ENCODE measurements at places on chromosomes 3 and 15.
A peak's percentile ranks its signal among the peaks of the same experiment; 100 is the strongest.

DNA sequence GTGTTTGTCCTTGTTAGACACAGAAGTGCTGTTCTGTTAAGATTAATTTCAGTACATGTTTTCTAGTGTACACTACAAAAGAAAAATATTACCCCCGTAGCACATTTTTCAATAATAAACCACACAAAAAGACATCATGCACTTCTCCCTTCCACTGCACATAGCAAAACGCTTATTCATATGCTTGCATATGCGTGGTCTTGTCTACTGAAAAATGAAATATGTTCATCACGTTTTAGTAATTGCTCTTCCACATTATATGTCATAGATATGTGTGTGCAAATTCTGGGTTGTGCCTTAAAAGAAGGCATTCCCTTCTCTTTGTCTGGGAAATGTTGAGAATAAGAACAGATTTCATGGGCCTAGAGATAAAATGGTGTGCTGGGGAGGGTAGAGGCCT is 353.9 kb downstream of the NSUN3 start:
- no peak for DNase-seq

DNA sequence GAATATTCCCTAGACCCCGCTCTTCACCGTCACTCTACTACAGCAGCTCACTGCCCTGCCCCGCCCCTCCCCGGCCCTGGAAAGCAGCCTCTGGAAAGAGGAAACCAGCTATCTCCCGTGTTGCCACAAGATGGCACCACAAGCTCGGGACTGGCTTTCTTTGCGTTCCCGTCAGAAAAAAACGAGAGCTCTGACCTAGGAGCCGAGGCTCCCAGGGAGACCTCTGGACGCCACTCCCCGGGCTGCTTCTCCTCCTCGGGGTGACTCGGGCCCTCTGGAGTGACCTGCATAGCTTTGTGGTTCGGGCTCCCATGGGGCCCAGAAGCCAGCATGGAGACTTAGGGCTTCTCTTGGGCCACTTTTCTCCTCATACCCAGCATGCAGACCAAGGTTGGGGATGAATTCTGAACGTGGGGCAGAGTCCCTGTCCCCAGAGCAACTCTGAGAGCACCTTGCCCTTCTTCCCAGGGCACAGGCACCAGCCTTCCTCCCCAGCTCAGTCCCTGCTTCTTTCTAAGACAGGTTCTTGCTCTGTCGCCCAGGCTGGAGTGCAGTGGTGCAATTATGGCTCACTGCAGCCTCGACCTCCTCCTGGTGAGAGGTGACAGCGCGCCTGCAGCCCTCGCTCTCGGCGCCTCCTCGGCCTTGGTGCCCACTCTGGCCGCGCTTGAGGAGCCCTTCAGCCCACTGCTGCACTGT is 19.0 kb downstream of the STOML1 start:
- peak; percentile 75 for DNase-seq

GRCh38 chr3:54121414-54122323 is 683 bp upstream of the CACNA2D3 start:
- DNase-seq: no peak

- DNase-seq: no peak
Observed at GRCh38 chr3:196661400-196661799, 21.9 kb downstream of the NRROS start.

GRCh38 chr3:46168583-46169345 is 39.3 kb downstream of the CCR1 start:
- no peak for DNase-seq

GRCh38 chr3:21142031-21142430 is 609.0 kb downstream of the ZNF385D start:
- no peak for DNase-seq

DNA sequence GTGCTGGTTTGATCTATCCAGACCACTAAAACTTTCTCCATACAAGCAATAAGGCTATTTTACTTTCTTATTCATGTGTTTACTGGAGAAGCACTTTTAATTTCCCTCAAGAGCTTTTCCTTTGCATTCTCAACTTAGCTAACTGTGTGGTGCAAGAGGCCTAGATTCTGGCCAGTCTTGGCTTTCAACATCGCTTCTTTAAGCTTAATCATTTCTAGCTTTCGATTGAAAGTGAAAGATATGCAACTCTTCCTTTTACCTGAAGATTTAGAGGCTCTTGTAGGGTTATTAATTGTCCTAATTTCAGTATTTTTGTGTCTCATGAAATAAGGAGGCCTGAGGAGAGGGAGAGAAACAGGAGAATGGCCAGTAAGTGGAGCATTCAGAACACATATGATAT is 234.8 kb upstream of the GADL1 start:
- DNase-seq: no peak

DNA sequence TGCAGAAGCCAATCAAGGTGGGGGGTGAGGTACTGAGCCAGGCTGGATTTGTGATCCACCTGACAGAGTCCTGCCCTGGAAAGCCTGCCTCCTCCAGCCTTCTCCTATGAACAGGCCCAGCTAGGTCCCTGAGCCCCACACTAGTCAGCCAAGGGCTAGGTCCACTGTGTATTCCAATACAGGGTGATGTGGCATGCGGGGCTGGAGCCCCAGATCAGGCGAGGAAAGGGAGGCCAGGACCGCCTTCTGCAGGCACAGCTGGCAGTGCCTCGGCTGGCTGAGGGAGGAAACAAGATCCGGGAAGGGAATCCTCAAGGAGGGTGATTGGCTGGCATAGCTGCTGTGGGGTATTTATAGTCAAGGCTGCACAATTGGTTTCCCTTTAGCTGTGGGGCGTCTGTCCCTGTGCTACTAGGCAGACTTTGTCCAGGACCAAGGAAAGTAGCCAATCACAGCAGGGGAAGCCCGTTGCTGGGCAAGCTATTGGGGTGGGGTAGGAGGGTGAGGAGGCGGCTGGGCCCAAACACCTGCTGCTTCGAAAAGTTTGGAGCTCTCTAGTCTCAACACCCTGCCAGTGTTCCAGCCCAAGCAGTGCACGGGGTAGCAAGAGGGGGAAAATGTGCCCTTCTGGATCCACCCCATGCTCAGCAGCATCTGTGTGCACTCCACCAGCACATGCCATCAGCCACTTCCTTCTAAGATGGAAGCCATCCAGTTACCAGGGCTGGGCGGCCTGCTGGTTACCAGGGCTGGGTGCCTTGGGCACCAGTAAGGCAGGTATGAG is 5.9 kb downstream of the KY start:
- no peak for DNase-seq
